ENCODE measurements at places on chromosomes 12 and 14. TPM values are rescaled to one million over a fixed set of nuclear protein-coding genes. Genes with fewer than 3 reads are reported as not detected.

The GTF2H3 gene
- total RNA-seq, result 15.0 TPM

GRCh38 chr14:88008039-88008742, 3.3 kb downstream of the GPR65 start:
- no peak overlapping the region for H3K4me3 ChIP-seq
- peaks cover 3% of the 10 kb centered on the region for H3K4me1 ChIP-seq
- DNase-seq, result no peak

DNA sequence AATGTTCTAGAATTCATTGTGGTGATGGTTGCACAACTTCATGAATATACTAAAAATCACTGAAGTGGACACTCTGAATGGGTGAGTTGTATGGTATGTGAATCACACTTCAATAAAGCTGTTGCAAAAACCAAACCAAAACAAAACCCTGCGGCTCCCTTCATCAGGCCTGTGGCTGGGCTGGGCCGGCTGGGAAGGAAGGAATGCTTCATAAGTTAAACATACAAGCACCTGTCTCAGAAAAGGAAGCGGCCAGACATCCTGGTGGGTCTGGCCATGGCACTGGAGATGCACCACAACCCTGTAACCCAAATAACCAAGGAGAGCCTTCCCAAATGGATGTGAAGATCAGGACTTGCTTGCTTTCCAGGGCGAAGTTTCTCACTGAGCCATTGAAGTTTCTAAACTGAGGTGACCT, 34.9 kb downstream of the TTC7B start:
- DNase-seq, result no peak
- no peak overlapping the region for H3K27ac ChIP-seq
- H3K4me3 ChIP-seq, result no peak overlapping the region
- no peaks in the 10 kb centered on the region for H3K27me3 ChIP-seq
- H3K36me3 ChIP-seq, result no peaks in the 10 kb centered on the region

GRCh38 chr14:91890291-91890749, 23.0 kb upstream of the TC2N start:
- no peaks in the 10 kb centered on the region for H3K36me3 ChIP-seq
- peaks cover 15% of the 10 kb centered on the region for H3K4me1 ChIP-seq
- no peak overlapping the region for H3K4me3 ChIP-seq
- no peak for DNase-seq
- H3K27me3 ChIP-seq, result no peaks in the 10 kb centered on the region

GRCh38 chr12:66725031-66725430, 46.2 kb upstream of the GRIP1 start:
- no peaks in the 10 kb centered on the region for H3K27me3 ChIP-seq
- no peak for DNase-seq
- H3K27ac ChIP-seq, result no peak overlapping the region
- H3K4me1 ChIP-seq, result no peaks in the 10 kb centered on the region
- H3K4me3 ChIP-seq, result no peak overlapping the region
